ENCODE measurements at places on chromosomes 1 and 21.

DNA sequence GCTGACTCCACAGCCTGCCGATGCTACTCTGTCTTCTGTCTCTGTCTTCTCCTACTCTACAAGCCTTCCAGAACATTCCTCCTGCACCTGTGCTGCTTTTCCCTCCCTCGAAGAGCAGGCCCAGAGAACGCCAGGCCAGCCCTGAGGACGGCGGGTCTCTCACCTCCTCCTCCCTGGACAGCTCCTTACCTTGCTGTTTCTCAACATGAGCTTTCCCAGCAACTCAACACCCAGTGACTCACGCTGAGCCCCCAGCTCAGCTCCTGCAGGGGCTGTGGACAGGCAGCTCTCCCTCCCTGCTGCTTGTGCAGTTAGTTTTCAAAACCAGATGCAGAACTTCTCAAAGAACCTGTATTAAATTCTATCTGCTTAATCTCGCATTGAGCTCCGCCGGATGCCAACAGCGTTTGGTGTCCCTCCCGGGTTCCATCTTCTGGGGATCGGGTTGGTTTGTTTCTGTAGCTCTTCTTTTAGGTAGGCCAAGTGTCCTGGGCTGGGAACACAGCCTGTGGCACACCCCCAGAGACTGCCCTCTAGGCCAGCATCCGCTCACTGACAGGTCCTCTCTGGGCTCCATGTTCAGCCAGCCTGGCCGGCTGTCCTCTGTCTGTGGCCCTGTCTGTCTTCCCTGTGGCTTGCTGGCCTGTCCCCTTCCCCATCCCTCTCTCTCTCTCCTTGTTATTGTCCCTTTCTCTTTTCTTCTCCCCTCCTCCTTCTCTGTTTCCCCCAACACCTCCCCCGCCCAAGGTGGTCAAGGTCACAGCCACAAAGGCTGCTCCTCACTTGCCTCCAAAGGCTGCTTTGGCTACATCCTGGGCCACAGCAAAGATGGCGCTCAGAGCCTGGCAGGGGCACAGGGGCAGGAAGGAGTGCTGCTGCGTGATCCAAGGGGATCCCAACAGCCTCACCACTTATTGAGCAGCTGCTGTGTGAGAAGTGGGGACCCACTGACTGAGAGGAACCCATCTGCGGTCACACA, 391.0 kb downstream of the MATN1 start:
- no peak for DNase-seq

DNA sequence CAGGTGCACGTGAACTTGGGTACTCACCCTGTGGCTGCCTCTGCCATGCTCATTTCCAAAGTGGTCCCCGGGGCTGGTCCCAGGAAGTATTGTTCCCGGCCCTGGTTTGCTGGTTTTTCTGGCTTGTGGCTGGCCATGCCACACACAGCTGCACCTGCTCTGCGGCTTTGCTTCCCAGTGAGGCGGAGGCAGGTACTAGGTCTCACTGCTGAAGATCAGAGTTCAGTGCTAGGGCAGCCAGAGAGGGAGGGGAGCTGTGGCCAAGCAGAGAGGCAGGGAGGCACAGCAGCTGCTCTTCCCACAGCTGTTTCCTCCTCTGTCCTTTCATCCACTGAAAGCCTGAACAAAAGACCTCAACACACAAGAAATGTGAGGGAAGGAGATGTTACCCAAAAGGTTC, 30.5 kb downstream of the ENO1 start:
- no peak for DNase-seq

DNA sequence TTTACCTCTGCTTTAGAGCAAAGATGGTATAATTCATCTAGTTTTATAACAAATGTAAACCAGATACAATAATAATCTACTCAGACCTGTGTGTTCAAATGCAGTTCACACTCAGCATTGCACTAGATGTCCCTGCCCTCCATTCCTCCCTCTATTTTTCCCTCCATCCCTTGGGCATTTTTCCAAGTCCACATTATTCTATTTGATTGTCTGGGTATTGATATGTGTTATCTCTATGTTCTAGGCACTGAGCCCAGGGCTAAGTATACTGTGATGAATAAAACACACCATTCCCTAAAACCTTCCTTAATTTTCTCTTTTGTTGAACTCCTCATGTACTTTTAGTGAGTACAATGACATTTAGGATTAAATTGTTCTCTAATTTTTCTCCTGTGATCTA, 66.2 kb upstream of the HMCN1 start:
- DNase-seq, result no peak

DNA sequence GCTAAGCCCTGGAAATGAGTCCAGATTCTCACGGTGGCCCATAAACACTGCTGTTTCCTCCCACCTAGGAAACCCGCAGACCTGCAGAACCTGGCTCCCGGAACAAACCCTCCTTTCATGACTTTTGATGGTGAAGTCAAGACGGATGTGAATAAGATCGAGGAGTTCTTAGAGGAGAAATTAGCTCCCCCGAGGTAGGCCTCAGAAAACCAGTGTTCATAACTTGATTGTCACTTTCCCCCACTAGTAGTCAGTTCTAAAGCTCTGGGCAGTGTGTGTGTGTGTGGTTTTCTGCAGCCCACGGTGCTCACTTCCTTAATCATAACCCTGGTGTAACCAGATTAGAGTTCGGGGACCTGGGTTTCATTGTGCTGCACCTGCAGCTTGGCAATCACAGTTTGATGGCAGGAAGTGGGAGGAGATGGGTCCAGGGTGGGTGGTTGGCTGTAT, 39.1 kb downstream of the CLIC6 start:
- DNase-seq, result peak; percentile 2

GRCh38 chr1:109910963-109911798, 532 bp downstream of the CSF1 start:
- no peak for DNase-seq

GRCh38 chr1:1325288-1326074, 879 bp downstream of the CPTP start:
- DNase-seq, result peak; percentile 19

DNA sequence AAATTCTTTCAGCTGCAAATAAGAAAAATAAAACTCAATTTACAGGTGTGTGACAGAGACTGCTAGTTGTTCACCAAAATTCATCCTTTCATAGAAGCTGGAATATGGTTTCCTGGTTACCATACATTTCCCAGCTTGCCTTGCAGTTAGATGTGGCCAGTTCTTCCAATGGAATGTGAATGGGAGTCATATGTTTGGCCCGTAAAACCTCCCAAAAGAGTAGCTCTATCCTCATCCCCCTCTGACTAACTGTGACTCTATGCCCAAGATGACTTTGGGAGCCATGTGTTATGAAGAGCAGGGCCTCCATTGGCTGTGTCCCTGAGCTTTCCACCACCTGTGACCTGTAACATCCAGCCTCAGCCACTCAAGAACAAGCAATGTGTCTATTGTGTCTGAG, 90.6 kb upstream of the NGF start:
- DNase-seq, result no peak

DNA sequence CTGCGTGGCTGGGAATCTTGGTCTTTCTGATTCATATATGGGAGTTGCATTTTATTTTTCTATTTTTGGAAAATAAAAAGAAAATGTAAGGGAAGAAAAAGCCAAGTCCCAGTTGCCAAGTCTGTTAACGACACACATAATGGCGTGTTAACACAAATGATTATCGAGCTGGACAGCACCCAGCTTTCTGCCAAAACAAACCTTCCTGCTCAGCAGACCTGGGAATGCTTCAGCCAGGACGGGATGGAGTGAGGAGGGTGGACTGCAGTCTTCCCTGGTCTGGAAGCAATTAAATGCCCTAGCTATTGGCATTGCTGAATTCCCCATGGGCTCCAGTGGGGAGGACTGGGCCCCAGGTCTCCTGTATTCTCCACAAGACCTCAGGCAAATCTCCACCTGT, 184.2 kb upstream of the USP24 start:
- no peak for DNase-seq

DNA sequence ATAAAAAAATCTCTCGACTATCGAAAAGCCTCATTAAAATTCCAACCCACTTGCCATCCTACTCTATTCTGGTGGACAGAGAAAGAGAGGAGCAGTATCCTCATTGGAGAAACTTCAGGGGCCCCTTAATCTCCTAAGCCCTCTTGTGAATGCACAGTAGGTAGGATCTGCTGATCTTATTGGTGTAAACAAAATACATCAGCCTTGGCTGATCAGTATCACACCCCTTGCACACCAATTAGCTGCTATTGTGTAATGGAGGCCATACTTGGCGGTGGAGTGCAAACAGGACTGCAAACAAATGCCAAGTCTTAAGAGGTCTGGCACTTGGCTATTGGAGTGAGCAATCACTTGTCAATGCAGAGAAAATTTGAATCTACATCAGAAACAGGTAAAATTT, 15.7 kb downstream of the VCAM1 start:
- DNase-seq, result no peak

DNA sequence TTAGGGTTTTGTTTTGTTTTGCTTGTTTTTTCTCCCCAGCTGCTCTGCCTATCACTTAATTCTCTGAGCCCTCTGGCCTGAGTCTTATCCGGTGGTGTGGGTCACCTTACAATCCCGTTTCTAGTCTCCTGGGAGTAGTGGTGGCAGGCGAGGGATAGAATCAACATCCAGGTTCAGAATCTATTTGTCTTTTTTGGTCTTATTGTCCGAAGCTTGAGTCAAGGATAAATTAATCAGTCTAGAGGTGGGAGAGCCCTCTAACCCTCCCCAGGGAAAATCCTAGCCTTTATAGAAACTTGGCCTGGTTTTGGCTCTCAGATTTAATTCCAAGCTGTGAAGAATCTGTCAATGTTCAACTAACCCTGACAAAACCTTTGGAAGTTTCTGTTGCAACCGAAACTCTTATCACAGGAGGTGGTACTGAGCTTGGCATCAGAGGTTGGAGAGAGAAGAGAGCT, 246.3 kb downstream of the FGGY start:
- DNase-seq, result no peak

DNA sequence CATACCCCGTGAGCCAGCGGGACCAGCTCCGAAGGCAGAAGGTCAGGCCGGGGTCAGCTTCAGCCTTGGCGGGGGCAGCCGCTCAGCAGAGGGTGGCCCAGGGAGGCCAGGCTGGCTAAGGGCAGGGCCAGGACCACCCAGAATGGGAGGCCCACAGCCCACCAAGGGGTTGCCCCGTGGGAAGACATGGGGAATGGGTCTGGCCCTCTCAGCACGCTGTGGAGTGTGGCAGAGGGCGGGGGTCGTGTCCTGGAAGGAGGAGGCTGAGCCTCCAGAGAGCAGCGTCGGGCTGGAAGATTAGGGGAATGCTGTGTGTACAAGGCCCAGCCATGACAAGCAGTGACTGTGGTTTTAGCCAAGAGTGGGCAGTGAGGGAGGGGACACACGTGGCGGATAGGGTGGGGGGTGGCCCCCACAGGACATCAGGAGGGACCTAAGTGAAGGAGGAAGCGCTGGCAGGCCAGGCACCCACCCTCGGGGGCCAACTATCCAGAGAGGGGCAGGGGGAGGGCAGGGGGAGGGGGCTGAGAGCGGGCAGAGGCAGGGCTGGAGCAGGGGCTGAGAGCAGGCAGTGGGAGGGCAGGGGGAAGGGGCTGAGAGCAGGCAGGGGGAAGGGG, 43.9 kb upstream of the POFUT2 start:
- DNase-seq, result no peak

DNA sequence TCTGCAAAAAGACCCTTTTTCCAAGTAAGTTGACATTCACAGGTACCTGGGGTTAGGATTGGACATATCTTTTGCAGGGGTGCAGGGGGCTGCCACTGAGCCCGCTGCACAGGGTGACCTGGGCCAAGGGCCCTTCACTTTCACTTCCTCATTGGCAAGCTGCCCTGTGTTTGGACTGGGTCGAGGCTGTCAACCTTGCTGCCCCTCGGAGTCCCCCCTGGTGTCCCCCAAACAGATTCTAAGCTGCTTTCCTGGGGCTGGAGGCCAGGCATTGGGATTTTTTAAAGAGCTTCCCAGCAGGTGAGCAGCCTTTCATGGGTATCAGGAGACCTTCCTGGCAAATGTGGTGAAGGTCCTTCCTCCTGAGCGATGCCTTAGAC, 7.9 kb upstream of the UMODL1 start:
- DNase-seq, result peak; percentile 32

GRCh38 chr1:17690906-17691634, 64.1 kb upstream of the ACTL8 start:
- DNase-seq, result no peak

GRCh38 chr1:32767641-32768040, 49.5 kb downstream of the YARS1 start:
- DNase-seq, result no peak

DNA sequence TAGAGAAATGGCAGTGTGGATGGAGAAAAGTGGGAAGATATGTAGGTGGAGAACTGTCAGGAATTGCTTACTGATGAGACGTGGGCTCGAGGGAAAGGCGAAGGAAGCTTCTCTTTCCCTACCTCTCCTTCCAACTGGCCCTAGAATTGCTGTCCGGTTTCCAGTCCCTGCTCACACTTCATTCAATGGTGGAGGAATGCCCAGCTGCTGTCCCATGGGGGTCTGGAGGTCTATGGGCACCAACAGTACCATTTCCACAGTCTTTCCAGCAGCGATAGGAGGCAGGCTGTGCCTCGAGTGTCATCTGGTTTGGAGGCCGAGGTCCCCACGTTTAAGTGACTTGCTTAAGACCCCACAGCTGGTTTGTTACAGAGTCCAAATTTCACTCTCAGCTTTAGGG, 31.5 kb upstream of the CD1D start:
- no peak for DNase-seq

DNA sequence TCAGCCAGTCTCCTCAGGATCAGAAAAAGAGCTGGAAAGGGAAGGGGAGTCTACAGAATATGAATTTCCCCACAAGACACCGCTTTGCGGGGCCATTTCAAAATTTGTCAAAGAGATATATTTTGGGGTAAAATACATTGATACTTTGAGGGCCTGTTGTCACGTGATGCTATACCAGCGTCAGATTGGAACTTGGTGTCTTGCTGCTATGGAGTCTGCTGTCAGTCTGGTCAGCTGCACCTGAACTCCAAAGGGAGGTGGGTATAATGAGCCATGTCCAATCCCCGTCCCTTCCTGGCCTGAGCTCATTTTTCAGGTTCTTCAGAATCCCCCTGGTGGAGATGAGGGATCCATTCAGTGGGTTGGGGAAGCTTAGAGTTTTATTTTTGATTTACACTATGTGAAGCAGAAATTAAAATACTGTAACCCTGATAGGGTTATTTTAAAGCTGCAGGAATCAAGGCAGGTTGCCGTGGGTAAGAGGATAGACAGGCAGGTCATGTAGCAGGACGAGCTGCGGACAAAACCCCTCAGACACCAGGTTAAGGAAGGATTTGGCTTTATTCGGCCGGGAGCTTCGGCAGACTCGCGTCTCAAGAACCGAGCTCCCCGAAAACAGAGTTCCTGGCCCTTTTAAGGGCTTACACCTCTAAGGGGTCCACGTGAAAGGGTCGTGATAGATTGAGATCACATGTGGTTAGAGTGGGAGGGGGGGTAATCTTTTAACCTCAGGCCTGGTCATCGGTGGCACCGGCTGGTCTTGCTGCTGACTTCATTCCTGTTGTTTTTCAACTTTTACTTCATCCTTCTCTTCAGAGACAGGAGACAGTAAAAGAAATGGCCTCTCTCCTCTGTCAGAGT, 2.2 kb upstream of the POFUT2 start:
- DNase-seq, result no peak

DNA sequence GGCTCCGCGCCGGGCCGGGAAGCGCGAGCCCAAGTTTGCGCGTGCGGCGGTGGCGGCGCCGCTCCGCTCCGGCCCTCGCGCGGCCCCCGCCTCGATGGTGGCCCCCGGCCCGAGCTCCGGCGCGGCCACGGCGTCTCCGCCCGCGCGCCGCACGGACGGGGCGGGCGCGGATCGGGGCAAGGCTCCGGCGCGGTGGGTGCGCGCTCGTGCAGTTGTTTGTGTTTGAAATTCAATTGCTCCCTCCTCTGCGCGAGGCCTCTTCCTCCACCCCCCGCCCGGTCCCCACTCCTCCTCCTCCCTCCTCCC, at the start of gene HDGF:
HDGF (minus strand) TSS at position 225 of the 306 bp plus-strand sequence. CDS start 246 bp downstream, outside the sequence.
- DNase-seq, result no peak
